ENCODE measurements at places on chromosomes 3 and 15.

DNA sequence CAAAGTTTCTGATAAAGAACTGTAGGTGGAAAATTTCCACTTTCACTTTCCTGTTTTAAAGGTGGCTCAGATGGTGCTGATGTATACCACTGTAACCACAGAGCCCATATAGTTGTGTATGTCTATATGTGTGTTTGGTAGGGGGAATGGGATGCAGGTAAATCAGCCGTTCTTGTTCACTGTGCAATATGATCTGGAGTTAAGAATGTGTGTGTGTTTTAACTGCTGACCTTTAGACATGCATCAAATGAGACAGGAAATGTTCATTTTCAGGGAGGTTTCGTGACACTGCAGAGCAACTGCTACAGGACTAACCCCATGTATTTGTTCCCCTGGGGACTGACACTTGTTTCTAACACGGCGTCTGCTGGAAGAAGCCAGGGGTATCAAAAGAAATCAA, 180.5 kb downstream of the TAFA4 start:
- no peak for DNase-seq

DNA sequence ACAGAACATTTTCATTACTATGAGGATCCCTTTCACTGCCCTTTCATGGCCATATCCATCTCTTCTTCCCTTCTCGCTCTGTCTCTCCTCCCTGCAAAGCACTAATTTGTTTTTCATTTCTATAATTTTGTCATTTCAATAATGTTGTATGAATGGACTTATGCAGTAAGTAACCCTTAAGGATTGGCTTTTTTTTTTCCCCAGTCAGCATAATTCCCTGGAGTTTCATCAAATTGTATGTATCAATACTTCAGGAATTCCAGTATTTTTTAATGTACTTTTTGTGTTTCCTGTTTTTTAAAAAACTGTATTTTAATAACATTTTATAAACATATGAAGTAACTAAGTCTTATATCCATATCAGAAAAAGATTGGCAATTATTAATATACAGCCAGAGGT, 1016.0 kb upstream of the SEMA6D start:
- DNase-seq: no peak

DNA sequence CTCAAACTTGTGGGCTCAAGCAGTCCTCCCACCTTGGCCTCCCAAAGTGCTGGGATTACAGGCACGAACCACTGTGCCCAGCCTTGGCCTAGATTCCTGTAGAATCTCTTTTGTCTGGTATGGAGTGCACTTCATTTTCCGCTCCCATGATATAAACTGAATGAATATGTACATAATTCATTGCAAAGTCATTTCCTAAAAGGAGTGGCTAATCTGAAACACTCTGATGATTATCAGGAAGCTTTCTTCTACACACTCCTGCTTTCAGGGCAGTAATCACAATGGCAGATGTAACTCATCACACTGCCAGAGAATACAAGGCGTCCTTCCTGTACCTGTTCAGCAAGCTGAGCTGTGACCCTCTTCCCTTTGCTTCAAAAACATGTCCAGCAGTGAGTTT, 28.6 kb downstream of the RLBP1 start:
- DNase-seq: no peak

- no peak for DNase-seq
These were observed 495.2 kb downstream of the ROBO2 start for GRCh38 chr3:77535116-77535515.

- no peak for DNase-seq
These were observed 50.8 kb upstream of the CPOX start for GRCh38 chr3:98644168-98644567.

DNA sequence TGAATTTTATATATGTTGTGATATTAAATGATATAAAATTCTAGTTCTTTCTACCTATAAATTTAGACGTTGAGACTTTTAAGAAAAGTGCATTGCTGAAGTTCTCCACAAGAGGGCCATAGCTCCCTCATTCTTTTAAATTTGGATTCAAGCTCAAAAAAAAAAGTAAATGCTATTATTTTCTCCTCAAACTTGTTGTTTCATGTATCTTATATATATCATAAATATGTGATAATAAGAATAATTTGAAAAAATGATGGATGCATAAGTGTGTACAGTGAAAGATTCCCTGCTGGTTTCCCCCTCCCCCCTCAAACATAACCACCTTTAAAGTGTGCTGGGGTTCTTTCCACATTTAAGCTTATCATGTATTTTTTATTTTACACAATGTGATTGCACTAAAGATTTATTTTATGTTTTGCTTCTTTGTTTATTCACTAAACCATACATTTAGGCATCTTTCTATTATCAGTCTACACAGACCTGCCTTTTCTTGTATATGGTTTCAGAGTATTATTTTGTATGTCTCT, 769.4 kb upstream of the GOLIM4 start:
- no peak for DNase-seq

GRCh38 chr3:153215966-153216365, 53.9 kb downstream of the RAP2B start:
- DNase-seq: no peak

DNA sequence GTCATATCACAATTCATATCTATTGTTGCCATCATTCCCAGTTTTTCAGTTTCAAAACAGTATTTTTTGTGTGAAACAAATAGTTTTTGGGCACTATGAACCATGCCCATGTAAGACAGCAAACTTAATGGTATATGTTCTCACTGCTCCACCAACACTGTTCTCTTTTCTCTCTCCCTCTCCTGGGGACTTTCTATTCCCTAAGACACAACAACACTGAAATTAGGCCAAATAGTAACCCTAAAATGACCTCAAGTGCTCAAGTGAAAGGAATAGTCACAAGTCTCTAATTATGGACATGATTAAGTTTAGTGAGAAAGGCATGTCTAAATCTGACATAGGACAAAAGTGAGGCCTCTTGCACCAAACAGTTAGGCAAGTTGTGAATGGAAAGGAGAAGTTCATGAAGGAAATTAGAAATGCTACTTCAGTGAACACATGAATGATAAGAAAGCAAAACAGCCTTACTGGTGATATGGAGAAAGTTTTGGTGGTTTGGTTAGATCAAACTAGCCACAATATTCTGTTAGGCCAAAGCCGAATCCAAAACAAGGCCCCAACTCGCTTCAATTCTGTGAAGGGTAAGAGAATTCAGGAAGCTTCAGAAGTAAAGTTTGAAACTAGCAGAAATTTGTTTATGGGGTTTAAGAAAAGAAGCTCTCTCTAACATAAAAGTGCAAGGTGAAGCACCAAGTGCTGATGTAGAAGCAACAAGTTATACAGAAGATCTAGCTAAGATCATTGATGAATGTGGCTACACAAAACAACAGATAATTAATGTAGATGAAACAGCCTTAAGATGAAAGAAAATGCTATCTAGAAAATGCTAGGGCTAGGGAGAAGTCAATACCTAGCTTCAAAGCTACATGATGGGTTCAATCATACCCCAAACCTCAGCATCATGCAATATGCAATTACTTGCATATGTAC, 104.2 kb downstream of the CBLB start:
- no peak for DNase-seq

DNA sequence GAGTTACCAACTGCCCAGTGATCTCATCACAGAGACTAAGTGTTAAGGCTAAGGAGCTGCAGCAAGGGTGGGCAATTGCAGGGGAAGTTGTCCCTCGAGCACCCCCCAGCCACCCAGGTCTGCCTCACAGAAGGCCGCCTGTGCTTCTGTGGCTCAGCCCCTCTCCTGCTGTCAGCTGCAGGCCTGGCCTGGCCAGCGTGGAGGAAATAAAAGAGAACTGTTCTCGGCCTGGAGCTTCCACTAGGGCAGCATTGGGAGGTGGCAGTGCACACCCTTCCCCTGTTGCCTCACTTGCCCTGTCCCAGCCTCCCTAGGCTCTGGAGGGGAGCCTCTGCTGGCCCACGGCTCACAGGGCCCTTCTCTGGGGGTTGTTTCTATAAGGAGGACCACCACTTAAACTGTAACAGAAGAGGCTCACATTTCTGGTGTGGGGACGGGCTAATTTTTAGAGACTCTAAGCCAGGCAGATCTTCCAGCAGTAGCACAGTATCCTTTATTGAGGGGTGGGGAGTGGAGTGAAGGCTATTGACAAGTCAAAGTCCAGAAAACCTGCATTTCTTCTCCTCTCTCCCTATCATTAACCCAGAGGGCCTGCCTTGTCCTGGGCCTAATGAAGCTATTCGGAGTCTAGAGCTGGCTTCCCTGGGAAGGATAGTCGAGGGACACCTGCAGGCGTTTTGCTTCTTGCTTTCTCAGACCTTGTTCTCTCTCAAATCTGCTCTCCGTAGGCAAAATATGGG, 75.6 kb upstream of the ADPGK start:
- no peak for DNase-seq

DNA sequence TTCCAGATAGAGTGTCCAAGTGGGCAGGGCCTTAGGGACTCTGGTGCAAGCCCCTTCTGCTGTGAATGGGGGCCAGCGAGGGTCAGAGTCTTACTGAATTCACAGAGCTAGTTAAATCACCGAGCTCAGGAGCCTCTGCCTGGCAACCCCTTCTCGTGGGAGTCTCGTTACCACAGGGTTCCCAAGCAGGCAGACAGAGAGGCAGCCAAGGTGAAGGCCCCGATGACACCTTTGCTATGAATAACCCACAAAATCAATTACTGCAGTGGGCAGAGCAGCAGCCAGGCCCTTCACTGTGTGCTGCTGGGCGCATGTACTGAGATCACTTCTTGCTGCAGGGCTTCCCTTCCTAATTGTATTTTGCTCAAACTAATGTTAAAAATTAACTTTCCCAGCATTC, 56.9 kb downstream of the SPSB4 start:
- DNase-seq: no peak

GRCh38 chr15:81751256-81751655, 294.6 kb downstream of the MEX3B start:
- no peak for DNase-seq

DNA sequence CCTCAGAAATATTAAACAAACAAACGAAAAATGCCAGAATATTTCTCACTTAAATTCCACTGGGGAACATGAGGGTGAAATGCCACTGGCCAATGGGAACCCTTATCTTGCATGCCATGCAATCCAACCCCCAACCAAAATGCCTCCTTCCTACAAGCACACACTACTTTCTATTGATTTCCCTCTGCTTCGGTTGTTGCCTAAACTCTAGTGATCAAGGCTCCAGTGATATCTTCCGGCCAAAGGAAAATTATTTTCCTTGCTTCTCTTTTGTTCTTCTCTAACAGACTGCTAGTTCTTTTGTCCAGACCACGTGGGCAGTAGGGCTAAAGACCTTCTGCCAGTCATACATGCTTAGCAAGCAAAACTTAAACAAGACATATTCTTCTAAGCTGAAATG, 115.7 kb downstream of the TMCC1 start:
- DNase-seq: no peak

DNA sequence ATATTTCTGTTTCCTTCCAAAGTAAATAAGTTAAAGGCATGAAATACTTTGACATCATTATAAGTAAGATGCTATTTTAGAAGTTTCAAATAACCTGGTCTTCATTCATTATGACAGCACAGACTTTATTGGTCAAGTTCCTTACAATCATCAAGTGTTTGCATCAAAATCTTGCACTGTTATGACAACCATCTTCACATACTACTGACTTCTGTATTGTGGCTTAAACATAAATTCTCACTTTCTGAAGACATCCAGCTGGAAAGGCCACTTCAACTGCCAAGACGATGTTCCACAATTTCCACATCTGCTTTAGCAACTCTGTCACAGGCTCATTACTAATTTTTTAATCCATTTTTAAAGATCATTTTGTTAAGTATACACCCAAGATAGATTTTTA, 408.0 kb downstream of the MECOM start:
- DNase-seq: no peak

- no peak for DNase-seq
These were observed 291.9 kb upstream of the STT3B start for GRCh38 chr3:31240874-31241273.

- DNase-seq: no peak
These were observed 168.9 kb upstream of the RGMA start for GRCh38 chr15:93257920-93258319.

DNA sequence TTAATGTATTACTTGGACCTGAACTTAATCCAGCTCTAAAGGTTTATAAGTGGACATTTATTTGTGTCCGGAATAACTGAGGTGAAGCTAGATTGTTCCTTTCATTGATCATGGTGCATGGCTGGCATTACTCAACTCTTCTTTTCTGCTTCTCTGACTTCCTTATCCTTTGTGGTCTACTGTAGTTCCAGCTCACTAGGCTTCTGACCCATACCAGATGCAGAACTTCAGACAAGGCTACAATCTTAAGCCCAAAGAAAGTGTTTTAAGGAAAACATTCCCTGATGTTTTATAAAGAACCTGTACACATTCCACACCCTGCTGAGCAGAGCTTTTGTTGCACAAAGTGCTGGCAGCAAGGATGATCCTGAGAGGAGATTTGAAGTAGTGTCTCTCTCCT, 250.8 kb upstream of the TGFBR2 start:
- no peak for DNase-seq

GRCh38 chr3:134929976-134930375, 134.9 kb downstream of the EPHB1 start:
- no peak for DNase-seq

- DNase-seq: no peak
These were observed 45.0 kb downstream of the LSM3 start for GRCh38 chr3:14223595-14223994.

GRCh38 chr3:187983484-187984124, 170.4 kb upstream of the LPP start:
- peak; percentile 12 for DNase-seq

DNA sequence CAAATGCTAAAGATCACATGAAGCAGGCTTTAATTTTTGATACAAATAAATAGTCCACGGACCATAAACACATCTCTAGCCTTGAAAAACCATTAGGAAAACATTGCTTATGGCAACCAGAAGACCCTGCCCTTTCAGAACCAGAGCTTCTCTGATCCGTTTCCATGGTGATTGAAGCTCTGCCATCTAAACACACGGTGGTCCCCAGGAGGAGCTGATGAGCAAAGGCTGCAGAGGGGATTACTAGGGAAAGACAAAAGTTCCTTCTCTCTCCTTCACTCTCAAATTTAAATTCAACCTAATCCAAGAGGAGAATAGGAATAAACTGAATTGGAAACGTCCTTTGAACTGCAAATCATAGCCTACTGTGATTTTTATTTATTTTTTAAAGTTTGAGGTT, 122.0 kb upstream of the ATP10A start:
- DNase-seq: no peak

- DNase-seq: peak; percentile 41
These were observed 202.8 kb downstream of the SV2B start for GRCh38 chr15:91302588-91303439.
